ENCODE measurements at places on chromosomes 1 and 21.

DNA sequence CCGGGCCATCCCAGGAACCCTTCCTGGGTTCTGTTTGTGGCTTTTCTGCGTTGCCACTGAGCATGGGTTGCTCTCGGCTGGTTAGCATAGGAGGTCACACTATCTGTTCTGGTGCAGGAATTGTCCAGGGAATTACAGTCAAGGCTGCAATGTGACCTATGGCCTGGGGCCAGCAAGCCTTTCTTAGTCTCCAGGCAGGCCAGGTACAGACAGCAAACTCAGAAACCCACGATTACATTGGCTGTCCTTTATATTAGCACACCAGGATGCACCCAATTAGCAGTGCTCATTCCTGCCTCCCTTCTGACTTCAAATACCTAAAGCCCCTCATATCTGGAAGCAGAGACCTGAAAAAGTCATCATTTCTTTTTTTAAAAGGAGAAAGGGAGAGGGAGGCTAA lies 55.2 kb downstream of the CD247 start:
- H3K4me1 ChIP-seq, result no peaks in the 10 kb centered on the region
- DNase-seq, result no peak
- H3K27me3 ChIP-seq, result no peaks in the 10 kb centered on the region
- no peak overlapping the region for H3K4me3 ChIP-seq
- H3K27ac ChIP-seq, result no peak overlapping the region
- no peaks in the 10 kb centered on the region for H3K36me3 ChIP-seq

DNA sequence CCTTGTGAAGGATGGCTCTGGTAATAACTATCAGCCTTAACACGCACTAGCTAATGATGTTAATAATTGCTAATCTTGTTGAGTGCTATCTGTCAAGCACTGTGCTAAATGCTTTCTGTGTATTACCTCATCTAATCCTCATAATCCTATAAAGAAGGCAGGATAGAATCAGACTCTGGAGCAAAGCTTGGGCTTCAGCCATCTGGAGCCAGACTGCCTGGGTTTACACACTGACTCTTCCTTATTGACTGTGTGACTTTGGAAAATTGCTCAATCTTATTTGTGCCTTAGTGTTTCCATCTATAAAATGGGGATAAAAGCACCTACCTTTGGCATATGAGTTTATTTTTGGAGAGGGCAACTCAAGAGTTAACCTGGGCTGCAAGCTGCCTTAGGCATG lies 216.1 kb downstream of the NUF2 start:
- no peak overlapping the region for H3K27ac ChIP-seq
- no peaks in the 10 kb centered on the region for H3K27me3 ChIP-seq
- no peaks in the 10 kb centered on the region for H3K36me3 ChIP-seq
- H3K4me3 ChIP-seq, result no peak overlapping the region

DNA sequence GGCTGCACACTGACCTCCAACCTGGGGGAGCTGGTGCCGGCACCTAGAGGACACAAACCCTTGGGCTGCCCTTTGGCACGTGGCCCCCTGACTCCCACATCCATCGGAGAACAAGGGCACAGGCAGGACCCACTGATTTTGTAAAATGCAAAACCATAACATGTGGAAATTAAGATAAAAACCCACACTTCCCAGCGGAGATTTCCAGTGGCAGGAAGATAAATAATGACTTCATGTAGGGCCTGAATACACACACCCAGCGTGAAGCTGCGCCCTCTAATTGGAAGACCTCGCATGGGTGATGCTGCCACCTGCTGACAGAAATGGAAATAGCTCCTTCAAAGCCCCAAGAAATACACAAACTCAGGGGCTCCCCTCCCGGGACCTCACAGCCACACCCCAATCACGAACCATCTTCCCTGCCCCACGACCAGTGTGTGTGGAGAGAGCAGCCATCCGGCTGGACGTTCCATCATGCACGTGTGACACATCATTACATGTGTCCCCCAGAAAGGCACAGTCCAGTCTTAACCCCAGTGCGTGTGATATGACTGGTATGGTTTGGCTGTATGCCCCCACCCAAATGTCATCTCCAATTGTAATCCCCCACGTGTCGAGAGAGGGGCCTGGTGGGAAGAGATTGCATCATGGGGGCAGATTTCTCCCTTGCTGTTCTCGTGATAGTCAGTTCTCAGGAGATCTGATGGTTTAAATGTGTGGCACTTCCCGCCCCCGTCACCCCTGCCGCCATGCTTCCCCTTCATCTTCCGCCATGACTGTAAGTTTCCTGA lies 5.7 kb upstream of the TPRG1L start:
- H3K36me3 ChIP-seq, result no peaks in the 10 kb centered on the region
- DNase-seq, result peak; percentile 79
- H3K4me3 ChIP-seq, result no peak overlapping the region

- H3K36me3 ChIP-seq, result peaks cover 30% of the 10 kb centered on the region
- no peak overlapping the region for H3K4me3 ChIP-seq
- no peak overlapping the region for H3K27ac ChIP-seq
Measured at GRCh38 chr21:42299324-42300044, 15.7 kb downstream of the TFF3 start.

GRCh38 chr1:61743716-61744580 lies 1.7 kb downstream of the PATJ start:
- H3K4me3 ChIP-seq, result peak overlapping the region; percentile 73
- H3K27ac ChIP-seq, result no peak overlapping the region
- no peaks in the 10 kb centered on the region for H3K27me3 ChIP-seq
- no peaks in the 10 kb centered on the region for H3K36me3 ChIP-seq

- H3K36me3 ChIP-seq, result no peaks in the 10 kb centered on the region
- DNase-seq, result no peak
- no peak overlapping the region for H3K4me3 ChIP-seq
Measured at GRCh38 chr1:221832151-221832550, 90.3 kb upstream of the DUSP10 start.

GRCh38 chr1:166383635-166384346 lies 217.0 kb upstream of the FAM78B start:
- no peak overlapping the region for H3K4me3 ChIP-seq
- peaks cover 4% of the 10 kb centered on the region for H3K27me3 ChIP-seq

GRCh38 chr1:206021008-206021625 lies 2.6 kb downstream of the CTSE start:
- DNase-seq, result peak; percentile 87
- H3K4me3 ChIP-seq, result peak overlapping the region; percentile 47
- H3K36me3 ChIP-seq, result no peaks in the 10 kb centered on the region
- H3K4me1 ChIP-seq, result peaks cover 21% of the 10 kb centered on the region
- no peaks in the 10 kb centered on the region for H3K27me3 ChIP-seq

DNA sequence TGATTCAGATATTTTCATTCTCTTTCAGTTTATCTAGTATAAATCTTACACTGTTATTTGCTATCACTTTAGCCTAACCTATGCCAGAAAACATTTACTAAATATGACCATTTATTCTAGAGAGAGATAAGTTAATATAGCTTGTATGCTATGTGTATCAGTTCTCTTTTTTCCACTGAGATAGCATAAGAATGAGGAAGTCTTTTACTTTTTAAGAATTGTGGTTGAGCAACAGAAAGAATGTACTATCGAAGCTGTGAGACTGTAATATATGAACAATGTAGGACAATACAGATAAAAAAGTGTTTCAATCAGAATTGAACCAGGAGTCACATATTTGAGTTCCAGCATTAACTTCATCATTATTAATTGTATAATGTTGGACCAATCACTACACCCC lies 479.9 kb upstream of the PLXNA2 start:
- H3K36me3 ChIP-seq, result no peaks in the 10 kb centered on the region
- H3K4me1 ChIP-seq, result no peaks in the 10 kb centered on the region
- no peak overlapping the region for H3K4me3 ChIP-seq
- no peak for DNase-seq
- no peaks in the 10 kb centered on the region for H3K27me3 ChIP-seq
- no peak overlapping the region for H3K27ac ChIP-seq

DNA sequence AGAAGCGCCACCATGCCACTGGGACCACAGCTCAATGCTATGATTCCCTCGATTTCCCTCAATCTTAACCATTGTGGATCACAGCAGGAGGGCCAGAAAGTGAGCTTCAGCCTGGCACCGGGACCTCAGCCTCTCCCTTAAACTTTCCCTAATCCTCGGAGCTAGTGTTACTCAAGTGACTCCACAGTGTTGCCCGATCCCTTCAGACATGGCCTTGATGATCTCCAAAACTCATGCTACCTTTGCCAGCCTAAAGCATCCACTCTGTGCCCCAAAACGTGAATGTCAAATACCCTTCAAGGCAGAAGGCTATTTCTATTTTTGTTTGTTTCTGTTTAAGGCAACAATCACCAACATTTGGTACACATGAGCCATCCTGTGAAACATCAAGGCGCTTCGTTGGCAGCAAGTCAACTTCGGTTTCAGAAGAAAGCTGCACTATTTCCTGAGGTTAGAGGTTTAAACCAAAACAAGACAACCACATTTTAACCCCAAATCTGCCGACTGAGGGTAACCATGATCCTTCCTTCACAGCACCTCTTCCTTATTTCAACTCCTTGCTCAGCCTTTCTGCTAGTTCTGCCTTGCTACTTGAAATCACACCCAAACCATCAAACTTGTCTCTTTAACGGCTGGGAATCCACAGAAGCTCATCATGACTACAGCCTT lies 94.4 kb upstream of the KRTAP19-8 start:
- peaks cover 5% of the 10 kb centered on the region for H3K4me1 ChIP-seq
- no peaks in the 10 kb centered on the region for H3K27me3 ChIP-seq
- no peak for DNase-seq
- H3K4me3 ChIP-seq, result no peak overlapping the region

DNA sequence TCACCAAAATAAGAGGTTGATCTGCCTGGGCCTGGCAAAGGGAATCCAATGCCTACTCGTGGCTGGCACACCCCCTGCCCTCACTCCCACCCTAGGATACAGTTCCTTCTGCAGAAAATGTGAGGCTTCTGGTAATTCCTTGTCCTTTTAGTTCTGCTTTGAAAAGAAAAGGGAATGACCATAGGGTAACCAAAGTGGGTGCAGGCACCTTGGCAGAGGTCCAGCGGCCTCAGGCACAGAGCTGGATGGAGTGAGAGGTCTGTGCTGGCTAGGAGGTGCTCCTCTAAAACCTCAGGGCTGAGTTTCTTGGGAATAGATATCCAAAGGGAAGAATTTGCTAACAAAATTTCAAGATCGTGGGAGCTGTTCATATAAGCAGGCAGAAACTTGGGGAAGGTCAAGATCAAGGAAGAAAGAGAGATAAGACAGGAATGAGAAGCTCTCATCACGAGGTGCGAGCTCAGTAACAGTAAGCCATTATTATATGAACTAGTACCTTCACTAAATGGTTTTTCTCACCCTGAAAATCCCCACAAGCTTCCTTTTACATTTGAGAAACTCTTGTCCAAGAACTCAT lies 293.1 kb upstream of the LYPLAL1 start:
- no peaks in the 10 kb centered on the region for H3K27me3 ChIP-seq
- no peak overlapping the region for H3K4me3 ChIP-seq
- no peak overlapping the region for H3K27ac ChIP-seq
- no peaks in the 10 kb centered on the region for H3K4me1 ChIP-seq

DNA sequence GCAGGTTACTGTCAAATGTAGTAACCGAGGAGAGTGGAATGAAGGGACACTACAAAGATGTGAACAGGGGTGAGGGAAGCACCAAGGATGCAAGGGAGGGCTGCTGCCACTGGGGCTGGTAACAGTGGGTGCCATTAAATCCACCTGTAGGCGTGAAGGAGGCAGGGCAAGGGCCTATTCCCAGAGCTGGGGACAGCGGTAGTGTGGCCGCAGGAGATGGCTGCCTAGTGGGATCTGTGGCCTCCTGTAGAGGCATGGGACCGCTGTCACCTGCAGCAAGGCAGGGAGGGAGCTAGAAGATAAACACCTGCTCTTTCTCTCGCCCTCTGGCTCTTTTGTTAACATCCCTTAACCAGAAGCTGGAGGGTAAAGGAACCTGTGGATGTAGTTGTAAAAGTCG lies 80.5 kb upstream of the CNIH3 start:
- H3K27ac ChIP-seq, result no peak overlapping the region
- no peaks in the 10 kb centered on the region for H3K4me1 ChIP-seq
- no peaks in the 10 kb centered on the region for H3K27me3 ChIP-seq
- no peak overlapping the region for H3K4me3 ChIP-seq
- no peaks in the 10 kb centered on the region for H3K36me3 ChIP-seq
- DNase-seq, result peak; percentile 12

DNA sequence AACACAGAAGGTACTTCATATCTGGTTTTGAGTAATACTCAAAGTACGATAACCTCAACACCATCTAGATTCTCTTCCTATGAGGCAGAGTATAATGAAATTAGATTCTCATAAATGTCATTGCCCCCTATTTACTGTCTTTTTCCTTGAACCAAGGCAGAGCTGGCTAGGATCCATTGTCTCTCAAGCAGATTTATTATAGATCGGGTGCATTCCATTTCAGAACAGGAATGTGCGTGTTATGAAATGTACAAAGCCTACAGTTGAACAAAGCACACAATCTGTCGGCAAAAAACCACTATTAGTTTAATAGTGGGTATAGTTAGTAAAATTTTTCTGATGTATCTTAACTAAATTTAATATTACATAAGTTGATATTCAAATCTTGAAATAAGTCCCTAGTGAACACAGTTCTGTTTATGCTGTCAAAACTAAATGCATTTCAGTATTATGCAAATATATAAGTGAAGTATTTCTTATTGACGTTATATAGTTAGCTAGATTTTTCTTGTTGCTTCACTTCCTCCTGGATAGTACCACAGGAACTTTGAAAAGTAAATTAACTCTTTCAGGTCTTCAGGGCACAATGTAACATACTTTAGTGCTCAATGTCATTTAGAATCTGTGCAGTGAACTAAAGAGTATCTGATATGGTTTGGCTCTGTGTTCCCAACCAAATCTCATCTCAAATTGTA lies 92.1 kb downstream of the DDAH1 start:
- no peaks in the 10 kb centered on the region for H3K36me3 ChIP-seq
- H3K4me3 ChIP-seq, result no peak overlapping the region
- peak; percentile 56 for DNase-seq
- peaks cover 37% of the 10 kb centered on the region for H3K4me1 ChIP-seq

- H3K4me3 ChIP-seq, result no peak overlapping the region
- H3K27ac ChIP-seq, result no peak overlapping the region
- H3K4me1 ChIP-seq, result no peaks in the 10 kb centered on the region
- no peaks in the 10 kb centered on the region for H3K27me3 ChIP-seq
- DNase-seq, result peak; percentile 64
- no peaks in the 10 kb centered on the region for H3K36me3 ChIP-seq
Measured at GRCh38 chr1:222754366-222755139, 17.6 kb downstream of the FAM177B start.

GRCh38 chr1:246091477-246091876 lies 415.6 kb downstream of the SMYD3 start:
- no peaks in the 10 kb centered on the region for H3K4me1 ChIP-seq
- H3K27ac ChIP-seq, result no peak overlapping the region
- DNase-seq, result no peak
- H3K4me3 ChIP-seq, result no peak overlapping the region
- H3K36me3 ChIP-seq, result no peaks in the 10 kb centered on the region
- H3K27me3 ChIP-seq, result no peaks in the 10 kb centered on the region

- no peak for DNase-seq
- no peak overlapping the region for H3K4me3 ChIP-seq
- no peaks in the 10 kb centered on the region for H3K4me1 ChIP-seq
- peaks cover 7% of the 10 kb centered on the region for H3K36me3 ChIP-seq
- H3K27ac ChIP-seq, result no peak overlapping the region
- no peaks in the 10 kb centered on the region for H3K27me3 ChIP-seq
Measured at GRCh38 chr1:236240675-236241074, 41.1 kb downstream of the ERO1B start.

- peaks cover 48% of the 10 kb centered on the region for H3K36me3 ChIP-seq
- no peak for DNase-seq
- no peaks in the 10 kb centered on the region for H3K27me3 ChIP-seq
- no peak overlapping the region for H3K4me3 ChIP-seq
- H3K27ac ChIP-seq, result no peak overlapping the region
Measured at GRCh38 chr1:9871707-9872425, 38.2 kb downstream of the CTNNBIP1 start.
